Activated CD4-positive, CD25-positive, alpha-beta regulatory T cell (primary cell): ENCODE measurements at places on chromosomes 11 and 22.
A peak's percentile ranks its signal among the peaks of the same experiment; 100 is the strongest.

DNA sequence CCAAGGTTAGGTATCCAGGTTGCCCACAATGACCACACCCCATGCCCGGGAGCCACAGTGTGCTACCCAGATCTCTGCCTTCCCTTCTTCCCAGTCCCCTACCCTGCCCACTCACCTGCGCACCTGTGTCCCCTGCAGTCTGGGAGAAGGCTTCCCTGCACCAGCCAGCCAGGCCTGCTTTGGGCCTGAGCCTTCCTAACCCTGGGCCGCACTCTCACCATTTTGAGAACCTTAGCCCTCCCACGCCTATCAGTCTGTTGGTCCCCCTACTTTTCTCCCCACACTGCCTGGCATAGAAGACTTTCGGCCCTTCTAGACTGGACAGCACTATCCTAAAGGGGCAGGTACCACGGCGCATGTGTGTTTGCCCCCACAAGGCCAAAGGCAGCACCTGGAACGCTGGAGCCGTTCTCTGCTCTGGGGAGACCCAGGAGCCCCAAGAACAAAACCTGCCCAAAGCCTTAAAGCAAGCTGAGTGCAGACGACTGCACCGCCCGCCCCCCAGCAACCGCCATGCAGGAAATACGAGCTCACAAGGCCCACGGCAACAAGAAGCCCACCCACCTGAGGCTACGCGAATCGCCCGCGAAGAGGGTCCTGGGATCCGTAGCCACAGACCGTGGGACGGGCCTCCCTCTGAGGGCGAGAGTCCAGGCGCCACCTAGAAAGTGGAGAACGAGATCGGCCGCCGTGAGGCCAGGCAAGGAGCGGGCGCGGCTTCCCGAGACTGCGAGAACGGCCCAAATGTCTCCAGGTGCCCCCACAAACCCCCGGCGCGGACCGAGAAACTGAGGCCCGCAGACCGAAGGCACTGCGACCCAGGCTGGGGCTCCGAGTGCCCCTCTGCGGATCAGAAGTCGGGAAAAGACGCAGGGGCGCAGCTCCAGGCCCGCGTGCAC, 546 bp downstream of the GNB1L start:
- DNase-seq: no peak

GRCh38 chr22:39266398-39267030, 21.7 kb upstream of the PDGFB start:
- DNase-seq: no peak

DNA sequence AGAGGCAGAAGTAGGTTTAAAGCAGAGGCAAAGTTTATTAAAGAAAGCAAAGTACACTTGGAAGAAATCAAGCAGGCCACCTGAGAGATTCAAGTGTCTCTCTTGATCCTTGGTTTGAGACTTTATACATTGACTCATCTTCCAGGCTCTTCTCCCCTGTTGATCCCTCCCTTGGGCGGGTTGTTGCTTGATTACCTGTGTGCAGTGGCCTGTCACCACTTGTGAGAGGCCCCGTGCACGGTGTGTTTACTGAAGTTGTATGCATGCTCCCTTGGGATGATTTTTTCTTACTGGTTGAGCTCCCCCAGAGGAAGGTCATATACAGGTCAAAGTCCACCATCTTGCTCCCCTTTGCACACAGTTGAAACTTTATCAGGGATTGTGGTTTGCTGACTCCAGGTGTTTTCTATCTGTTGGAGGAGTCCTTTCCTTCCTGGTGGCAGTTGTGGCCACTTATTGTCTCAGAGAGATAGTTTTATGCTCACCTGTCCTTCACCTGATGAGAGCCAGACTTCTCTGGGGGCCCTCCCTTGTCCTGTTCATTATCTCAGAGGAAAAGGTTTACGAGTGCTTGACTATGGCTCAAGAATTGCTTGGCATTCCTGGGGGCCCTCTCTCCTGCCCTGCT, 16.3 kb upstream of the RBMXL2 start:
- no peak for DNase-seq

DNA sequence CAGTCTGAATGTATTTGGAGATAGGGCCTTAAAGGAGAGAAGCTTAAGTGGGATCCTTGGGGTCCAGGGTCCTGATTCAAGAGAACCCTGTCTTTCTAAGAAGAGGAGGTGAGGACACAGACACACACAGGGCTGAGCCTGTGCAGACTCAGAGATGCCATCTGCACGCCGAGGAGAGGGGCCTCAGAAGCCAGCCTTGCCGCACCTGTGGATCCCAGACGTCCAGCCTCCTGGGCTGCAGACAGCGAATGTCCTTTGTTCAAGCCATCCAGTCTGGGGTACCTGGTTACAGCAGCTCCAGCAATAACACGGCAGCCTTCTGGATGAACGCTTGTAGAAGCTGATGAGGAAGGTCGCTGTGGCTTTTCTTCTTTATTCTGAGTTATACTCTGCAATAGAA, 1086.1 kb downstream of the BRD1 start:
- no peak for DNase-seq

GRCh38 chr11:134202661-134203060, 21.1 kb downstream of the NCAPD3 start:
- no peak for DNase-seq

DNA sequence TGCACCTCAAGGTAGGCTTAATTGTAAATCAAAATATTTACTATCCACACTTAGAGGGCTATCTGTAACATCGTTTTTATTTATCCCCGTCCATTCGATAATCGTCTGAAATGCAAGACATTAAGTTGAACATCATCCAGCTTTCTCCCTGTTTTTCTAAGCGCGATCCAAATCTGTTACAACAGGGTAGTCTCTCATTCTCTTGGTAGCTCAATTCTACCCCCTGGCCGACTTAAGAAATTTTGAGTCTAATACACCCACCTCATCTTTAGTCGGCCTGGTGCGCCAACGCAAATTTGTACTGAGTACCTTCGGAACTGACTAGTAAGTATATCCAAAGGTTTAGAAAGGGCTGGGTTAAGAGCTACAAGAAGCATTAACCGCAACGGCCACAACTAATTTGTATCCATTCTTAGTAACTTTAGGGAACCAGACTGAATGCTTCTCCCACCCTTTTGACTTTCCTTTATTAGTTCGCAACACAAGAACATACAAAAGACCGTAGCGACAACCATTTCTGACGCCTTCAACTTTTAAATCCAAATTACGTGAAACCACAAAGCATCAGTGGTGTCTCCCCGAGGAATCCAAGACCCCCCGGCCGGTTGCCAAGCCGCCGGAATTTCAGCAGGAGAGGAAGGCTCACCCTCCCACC, 1.0 kb upstream of the ZNF143 start:
- DNase-seq: peak; percentile 22

DNA sequence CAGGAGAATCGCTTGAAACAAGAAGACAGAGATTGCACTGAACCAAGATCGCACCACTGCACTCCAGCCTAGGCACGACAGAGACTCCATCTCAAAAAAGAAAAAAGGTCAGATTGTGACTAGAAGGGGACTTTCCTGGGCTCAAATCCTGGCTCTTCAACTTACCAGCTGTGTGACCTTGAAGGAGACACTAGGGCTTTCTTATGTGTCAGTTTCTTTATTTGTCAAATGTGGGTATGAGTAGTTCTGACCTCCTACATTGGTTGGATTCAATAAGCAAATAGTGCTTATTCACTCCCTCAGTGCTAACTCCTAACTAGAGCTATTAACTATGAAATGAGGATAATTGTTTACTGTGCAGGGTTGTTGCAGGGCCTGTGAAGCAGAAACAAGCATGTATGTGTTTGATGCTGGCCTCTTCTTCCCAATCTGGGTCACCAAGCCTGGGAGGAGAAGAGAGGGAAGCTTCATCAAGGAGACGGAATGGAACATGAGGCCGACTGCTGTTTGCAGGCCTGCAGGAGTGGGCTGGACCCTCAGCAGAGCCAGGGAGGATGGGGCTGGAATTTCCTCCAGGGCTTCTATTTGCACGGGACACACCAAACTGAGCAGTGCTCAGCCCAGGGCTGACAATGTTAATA, 22.5 kb downstream of the RHOD start:
- DNase-seq: no peak

DNA sequence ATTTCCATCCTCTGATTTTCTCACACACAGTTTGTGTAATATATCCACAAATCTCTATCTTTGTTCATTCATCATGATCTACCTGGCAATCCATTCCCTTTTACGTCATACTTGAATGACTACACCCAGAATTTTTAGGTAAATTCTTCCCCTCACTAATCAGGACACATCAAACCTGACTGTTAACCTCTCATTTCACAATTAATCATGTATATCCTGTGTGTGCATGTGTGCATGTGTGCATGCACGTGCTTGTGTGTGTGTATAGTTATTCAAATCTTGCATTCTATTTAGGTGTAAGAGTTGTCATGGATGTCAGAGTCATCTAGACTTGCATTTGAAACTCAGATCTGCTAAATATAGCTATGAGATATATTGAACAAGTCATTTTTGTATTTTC, 130.4 kb downstream of the KIF18A start:
- DNase-seq: no peak

- peak; percentile 71 for DNase-seq
These were observed 2.7 kb upstream of the KRTAP5-6 start for GRCh38 chr11:1694064-1694845.

DNA sequence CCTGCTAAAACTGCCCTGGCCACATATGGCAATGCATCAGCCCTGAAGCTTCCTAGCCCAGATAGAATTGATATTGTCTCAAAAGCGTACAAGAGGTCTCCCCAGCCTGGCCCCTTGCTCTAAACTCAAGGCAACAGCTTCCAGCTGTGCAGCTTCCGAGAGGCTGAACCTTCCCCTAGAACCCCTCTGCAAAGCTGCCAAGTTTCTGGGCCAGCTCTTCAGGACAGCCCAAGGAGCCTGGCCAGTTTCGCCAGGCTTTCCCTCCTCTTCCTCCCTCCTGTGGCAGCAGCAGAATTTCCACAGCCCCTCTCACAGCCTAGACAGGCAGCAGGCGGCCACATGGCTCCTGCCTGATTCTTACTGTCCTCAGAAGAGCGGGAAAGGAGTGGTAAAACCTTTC, 34.5 kb downstream of the NUMA1 start:
- DNase-seq: no peak

DNA sequence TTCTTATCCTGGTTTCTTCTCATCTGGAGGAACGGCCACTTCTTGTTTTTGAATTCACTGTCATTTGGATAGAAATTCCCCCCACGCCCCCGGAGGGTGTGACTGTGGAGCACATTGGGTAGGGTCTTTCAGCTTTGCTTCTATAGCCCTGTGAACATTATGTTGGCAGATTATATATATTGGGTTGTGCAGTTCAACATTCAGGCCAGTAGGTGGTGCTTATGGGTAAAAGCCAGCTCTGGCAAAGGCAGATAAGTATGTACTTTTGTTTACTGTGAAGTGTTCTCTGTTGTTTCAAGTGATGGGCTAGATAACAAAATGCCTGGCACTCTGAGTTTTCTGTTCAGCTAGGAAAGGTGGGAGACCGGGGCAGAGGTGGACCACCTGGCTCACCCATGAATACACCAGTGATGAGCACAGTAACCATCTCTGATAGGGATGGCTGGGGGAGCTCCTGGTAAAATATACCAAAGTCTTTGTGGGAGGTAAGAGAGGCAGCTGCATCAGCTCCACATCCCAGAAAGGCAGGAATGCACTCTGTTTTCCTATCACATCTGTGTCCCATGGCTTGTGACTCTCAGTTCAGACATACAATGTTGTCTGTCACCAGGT, 1348.2 kb upstream of the RAG2 start:
- DNase-seq: no peak

GRCh38 chr11:1146365-1146764, 11.4 kb upstream of the MUC5AC start:
- DNase-seq: no peak

GRCh38 chr11:10414659-10415058, 40.4 kb upstream of the AMPD3 start:
- no peak for DNase-seq

- DNase-seq: no peak
These were observed 709.7 kb downstream of the NTM start for GRCh38 chr11:132080127-132080526.

DNA sequence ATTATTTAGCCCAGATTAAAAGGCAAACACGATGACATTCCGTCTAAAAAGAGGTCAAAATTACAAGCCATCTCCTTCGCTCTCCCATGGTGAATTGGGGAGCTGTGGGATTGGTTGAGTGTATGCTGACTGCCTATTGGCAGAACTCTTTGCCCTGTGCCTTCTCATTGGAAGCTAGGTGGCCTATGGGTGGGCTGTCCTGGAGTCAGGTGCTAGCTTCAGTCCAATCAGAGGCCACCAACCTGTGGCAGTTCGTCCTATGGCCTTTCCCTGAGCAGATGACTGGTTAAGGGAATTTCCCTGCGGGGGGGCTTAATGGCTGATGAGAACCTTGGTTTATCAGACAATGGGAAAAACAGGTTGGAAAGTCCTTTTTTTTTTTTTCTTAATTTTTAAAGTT, 3.2 kb upstream of the MTMR3 start:
- DNase-seq: no peak
